Epithelial cell of prostate (primary cell): ENCODE measurements at places on chromosomes 3 and 15.

GRCh38 chr3:42545284-42545900 lies 36.4 kb downstream of the SEC22C start:
- no peak for DNase-seq

DNA sequence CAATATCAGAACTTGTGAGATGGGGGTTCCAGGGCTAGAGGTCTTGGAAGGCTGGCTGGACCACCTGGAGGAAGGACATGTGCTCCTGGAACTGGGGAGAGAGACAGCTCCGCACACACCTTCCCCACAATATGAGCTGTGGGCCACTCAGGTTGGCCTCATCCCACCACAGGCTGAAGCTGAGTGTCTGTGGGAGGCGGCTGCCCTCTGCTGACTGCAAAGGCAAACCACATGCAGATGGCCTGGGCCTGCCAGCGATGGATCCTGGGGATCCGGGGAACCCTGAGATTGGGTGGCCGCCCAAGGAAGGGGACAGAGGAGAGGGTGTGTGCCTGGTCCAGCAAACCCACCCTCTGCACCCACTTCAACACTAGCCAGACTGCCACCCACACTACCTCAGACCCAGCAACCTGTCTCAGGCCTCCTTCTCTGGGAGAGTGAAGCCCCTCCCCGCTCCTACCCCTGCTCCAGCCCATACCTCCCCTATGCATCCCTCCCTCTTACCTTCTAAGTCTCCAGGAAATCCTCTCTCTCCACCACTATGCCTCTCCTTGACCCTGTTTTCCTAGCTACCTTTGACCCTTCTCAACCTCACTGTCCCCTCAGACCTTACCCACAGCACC lies 44.8 kb downstream of the CYP11A1 start:
- DNase-seq, result no peak

DNA sequence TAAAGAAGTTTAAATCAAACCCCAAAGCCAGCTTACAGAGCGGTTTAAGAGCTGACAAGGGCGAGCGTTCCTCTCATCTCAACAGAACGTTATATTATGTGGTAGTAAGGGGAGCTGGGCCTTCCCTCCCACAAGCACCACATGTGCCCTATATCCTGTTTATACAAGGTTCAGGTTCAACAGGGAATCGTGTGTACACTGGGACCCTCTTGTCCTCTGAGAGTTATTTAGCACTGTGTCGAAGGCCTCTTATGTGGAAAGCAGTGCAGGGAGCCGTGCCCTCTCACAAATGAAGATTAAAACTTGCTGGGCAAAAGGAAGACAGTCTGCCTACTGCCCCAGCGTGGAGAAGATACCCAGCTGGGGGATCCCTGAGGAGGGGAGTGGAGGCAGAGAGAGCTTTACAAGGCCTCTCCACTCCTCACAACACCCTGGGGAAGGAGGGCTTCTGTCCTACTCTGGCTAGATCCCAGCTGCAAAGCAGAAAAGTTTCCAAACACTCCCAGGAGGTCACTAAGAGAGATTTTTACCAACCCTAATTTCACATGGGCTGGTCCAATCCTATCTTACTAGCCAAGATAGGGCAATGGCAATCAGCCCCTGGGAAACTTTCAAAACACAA lies 2.9 kb downstream of the TLE3 start:
- DNase-seq, result no peak

DNA sequence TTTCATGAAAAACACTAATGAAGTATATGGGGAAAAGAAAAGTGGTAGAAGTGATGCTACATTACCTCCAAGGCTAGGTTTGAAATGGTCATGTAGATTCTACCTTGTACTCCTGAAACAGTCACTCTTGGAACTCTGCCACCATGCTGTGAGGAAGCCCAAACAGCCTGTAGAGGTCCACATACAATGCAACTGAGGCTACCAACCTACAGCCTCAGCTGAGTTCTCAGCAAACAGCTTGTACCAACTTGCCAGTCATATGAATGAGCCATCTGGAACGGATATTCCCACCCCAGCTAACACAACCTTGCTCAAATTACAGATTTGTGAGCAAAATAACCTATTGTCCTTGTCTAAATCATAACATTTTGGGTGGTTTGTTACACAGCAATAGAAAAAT lies 193.5 kb downstream of the ULK4 start:
- peak; percentile 39 for DNase-seq

DNA sequence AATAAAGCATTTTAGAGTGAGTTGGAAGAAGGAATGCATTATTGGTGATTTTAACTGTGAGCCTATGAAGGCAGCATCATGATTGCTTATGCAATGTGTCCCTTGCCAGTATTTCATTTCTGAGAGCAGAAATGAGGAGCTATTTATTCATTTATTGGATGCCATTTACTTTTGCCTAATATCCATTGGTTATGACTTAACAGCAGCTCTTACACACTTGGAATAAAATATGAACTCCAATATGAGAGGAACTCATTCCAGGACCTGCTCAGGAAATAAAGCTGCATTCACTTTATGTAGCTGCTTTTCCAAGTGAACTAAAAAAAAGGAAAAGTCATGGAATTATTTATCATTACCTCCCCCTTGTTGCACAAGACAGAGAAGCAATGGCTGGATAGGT lies 280.1 kb downstream of the LRTM1 start:
- DNase-seq, result no peak

GRCh38 chr3:24235121-24235520 lies 259.5 kb downstream of the THRB start:
- DNase-seq, result peak; percentile 73

DNA sequence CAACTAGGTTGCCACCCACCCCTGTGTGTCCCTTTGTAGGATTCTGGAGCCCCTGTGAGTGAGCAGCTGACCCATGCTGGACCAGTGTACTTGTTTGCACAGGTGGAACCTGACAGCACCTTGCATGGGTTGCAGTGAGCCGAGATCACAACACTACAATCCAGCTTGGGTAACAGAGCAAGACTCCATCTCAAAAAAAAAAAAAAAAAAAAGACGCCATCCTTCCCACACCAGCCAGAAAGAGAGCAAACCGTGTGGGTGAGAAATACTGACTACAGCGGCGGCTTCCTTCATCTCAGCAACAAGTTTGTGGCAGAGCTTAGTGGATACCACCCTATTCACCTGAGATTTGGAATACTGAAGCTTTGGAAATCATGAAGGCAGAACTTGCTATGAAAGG lies 746 bp upstream of the CD80 start:
- DNase-seq, result no peak

GRCh38 chr3:86702381-86702958 lies 288.5 kb downstream of the VGLL3 start:
- no peak for DNase-seq

- DNase-seq, result no peak
Measured at GRCh38 chr15:90960298-90961091, 5.8 kb downstream of the RCCD1 start.

- no peak for DNase-seq
Measured at GRCh38 chr3:29700256-29700655, 419.4 kb downstream of the RBMS3 start.

- DNase-seq, result no peak
Measured at GRCh38 chr3:47592066-47592795, 13.6 kb upstream of the CSPG5 start.

DNA sequence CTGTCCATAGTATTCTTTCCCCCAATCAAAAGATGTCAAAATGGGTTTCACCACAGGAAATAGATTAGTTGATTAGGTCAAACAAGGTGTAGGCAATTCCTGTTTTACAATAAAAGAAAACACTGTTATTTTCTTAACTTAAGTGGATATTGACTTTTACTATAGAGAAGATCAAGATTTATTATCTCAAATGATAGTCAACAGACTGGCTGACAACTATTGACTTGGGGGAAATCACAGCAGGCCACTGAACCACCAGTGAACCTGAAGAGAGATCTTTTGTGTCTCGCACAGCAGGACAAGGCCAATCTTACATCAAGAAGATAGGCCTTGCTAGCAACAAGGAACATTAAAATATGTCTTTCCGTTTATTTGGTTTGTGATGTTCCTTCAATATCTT lies 1187.6 kb downstream of the SI start:
- DNase-seq, result no peak

DNA sequence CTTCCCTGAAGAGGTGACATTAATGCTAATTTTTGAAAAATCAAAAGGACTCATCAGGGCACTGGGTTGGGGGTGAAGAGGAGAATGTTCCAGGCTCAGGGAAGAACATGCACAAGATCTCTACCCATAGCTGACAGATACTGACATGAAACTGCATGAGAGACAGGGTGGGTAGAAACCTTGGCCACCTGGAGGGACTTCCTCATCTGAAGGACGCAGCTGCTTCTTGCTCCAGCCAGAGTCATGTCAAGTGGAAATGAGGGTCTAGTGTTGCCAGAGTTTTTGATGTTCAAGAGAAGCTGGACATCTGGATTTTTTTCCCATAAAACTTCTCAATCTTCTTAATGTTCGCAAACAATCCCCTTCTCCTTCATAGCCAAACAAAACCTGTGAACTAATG lies 29.7 kb downstream of the AMOTL2 start:
- DNase-seq, result no peak

GRCh38 chr3:105496343-105496742 lies 129.6 kb downstream of the ALCAM start:
- no peak for DNase-seq

GRCh38 chr3:34323517-34323916 lies 525.1 kb downstream of the PDCD6IP start:
- DNase-seq, result no peak

DNA sequence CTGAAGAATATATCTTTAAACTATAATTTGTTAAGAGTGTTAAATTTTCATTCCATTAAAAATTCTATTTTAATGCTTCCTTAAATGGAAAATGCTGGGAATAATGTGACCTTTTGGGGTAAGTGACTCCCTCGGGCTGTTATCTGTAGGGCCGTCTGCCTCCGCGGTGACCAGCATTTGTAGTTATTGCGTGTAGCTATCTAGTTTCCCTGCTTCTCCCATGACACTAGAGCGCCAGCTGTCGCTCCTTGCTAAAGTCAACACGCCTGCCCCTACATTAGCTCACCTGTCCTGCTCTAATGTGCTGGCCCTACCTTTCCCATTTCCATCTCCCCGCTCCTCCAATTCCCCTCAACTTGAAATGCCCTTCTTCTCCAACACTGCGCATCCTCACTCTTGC lies 12.4 kb upstream of the CHRM5 start:
- DNase-seq, result no peak

DNA sequence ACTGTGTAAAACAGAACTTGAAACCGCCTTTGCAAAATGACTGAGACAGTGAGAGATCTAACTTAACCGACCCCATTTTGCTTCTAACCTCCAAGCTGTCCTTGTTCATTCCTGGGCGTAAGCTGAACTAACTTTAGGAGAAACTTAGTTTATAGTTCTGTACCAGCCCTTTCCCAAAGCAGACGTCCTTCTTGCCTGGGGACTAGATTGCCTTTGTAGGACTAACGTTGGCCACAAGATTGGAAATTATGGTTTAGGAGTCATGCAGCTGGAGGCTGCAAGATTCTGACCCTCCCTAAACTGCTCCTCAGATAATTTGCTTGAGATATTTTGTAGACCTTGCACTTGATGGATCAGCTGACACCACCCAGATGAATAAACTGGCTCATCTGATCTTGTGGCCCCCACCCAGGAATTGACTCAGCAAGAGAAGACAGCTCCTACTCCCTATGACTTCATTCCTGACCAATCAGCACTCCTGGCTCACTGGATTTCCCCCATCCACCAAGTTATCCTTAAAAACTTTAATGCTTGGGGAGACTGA lies 219.9 kb upstream of the PROK2 start:
- DNase-seq, result no peak

DNA sequence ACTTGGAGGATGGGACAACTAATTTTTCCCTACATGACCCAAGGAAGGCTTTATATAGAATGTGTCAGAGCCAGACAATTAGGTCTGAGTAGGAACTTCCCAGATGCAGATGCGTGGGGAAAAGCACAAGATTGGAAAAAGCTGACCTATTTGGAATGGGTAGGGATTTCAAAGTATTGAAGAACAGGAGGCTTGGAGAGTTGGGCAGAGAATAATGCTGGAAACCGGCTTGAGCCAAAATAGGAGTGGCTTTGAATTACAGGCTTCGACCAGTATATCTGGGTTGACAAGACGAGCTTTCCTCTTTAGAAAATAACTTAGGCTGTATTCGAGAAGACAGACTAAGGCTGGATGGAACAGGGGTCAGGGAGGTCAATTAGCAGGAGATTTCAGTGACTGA lies 181.1 kb downstream of the GBE1 start:
- no peak for DNase-seq

DNA sequence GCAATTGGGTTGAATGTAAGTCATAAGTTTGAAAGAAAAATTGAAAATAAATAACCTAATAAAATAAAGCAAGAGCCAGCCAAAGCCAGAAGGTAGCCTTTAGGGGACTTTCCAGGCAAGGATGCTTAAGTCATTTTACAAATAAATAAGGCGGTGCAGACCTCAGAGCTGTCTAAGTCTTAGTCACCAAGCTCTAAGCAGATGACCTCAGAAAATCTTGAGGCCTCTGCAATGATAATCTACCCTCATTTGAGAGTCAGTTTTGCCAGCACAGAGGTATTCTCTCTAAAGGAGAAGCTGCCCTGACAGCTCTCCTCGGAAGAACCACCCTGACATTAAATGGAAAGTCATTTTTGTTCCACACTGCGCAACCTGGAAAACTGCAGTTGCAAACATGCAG lies 113.9 kb downstream of the OXNAD1 start:
- DNase-seq, result peak; percentile 16
